ENCODE measurements at places on chromosomes 3 and 15.
A peak's percentile ranks its signal among the peaks of the same experiment; 100 is the strongest.

- no peak for DNase-seq
Observed at GRCh38 chr3:141073580-141073979, 22.4 kb downstream of the SPSB4 start.

DNA sequence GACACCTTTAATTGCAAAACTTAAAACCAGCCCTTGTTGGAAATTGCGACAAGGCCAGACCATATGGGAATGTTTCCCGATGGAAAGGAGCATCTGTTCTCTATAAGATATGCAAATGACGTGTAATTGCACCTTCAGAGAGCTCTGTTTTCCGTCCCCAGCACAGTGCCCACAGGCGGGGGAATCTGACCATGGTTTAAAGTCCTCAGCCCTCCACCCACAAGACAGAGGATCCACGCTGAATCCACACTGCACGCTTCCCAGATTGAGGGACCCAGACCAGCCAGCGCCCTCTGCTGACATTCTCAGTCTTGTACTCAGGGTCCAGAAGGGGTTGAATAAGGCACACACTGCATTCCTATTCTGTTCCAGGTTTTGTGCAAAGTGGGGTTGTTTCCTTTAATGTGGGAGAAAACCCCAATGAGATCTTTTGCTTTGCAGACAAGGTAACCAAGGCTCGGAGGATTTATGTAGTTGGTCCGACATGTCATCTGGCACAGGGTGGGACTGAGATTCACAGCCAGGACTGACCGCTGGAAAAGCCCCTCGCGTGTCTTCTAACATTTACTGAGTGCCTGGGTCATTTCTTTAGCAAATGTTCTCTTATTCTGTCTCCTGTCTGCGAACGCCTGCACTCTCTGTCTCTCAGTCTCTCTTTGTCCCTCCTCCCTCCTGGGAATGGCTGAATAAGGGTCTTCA lies 36.8 kb upstream of the KLHL25 start:
- peak; percentile 33 for DNase-seq

DNA sequence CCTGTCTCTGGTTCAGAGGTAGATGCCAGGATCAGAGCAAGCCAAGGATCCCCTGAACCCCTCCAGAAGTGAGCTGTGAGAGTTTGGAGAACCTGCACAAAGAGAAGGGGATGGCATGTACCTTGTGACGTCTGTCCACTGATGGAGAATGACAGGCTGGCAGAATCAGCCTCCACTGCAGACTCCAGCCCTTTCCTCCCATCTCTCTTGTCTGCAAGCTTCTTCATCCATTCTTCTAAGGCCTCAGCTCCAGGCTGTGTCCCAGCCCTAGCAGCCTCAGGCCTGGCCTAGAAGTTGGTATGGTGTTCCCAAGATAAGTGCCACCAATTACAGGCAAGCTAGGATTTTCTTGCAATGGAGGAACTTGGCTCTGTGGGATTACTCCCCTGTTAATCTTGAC lies 8.6 kb downstream of the GALNT15 start:
- no peak for DNase-seq

- DNase-seq: no peak
Observed at GRCh38 chr3:45055411-45056143, 29.5 kb downstream of the CLEC3B start.

DNA sequence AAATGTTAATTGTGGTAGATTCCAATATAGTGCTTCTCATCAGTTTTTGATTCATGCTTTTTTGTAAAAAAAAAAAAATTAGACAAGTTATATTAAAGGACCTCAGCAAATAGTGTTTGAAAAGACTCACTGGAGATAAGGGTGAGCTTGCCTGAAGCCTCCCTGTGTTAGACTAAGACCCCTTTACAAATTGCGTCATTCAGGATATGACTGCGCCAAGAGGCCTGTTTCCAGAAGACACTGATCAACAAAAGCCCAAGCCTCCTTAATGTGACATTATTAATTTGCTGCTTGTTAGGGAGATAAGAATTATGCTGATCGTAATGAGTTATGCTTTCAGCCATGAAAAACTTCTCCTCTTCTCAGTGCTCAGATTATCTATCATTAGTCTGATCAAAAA lies 13.0 kb upstream of the DNAJC13 start:
- no peak for DNase-seq
